ENCODE measurements at places on chromosomes 6 and 20.

GRCh38 chr20:50675671-50676376 is 15.5 kb downstream of the RIPOR3 start:
- DNase-seq, result no peak

GRCh38 chr6:146224449-146224848 is 195.6 kb downstream of the GRM1 start:
- no peak for DNase-seq

- DNase-seq, result no peak
These were observed 275.1 kb downstream of the GRIK2 start for GRCh38 chr6:101668496-101669030.

DNA sequence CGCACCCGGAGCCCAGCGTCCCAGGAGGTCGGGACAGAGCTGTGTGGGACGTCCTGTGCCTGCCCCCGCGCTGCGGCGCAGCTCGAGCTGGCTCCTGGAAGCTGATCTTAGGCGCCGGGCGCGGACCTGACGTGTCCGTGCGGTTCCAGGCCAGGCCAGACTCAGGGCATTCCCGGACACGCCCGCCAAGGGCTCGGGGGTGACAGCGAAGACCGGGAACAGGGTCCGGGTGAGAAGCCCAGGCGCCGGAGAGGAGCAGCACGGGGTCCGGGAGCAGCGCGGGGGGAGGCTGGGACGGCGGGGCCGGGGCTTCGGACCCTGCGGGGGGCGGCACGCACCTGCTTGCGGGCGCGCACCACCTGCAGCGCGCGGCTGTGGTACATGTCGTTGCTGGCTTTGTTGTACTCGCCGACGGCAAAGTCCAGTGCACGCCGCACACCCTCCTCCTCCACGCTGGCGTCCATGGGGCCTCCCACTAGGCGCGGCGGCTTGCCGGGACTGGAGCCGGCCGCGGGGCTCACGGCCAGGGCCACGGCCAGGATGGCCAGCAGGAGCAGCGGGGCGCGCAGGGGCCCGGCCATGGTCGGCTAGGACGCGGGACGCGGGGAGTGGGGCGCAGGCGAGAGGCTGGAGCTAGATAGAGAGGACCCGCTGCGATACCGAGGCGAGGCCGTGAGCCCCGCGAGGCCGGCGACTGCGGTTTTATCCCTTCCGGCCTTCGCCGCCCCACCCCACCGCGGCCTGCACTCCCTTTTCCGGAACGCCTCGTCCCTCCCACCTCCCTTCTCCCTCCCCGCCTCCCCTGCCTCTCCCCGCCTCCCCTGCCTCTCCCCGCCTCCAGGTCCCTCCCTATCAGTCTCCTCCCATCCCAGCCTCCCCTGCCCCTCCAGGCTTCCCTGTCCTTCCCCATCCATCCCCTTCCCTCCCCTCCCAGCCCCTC is at the start of gene CST3:
TSS of gene CST3 (minus strand) at position 674 of the 940 bp plus-strand sequence. CDS start at position 581, 93 bp downstream.
- peak; percentile 91 for DNase-seq

DNA sequence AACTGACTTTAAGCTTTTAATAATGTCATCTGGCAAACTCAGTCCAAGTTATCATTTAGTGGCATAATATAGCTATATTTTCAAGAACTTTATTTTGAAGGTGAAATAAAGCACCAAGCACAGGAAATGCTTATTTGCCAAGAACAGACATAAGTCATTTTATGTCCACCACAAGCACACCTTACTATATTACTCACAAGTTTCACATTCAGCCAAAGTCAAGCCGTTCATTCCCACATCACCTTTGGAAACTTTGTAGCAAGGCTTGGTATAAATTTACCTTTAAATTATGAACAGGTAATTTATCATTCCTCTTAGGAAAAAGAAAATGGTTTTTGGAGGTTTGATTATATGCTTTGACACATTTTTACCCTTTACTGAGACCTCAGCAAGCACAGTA is 236.8 kb upstream of the FKBP1C start:
- DNase-seq, result no peak

- DNase-seq, result no peak
These were observed 6.4 kb upstream of the MTRES1 start for GRCh38 chr6:107021446-107022185.

- no peak for DNase-seq
These were observed 235.2 kb downstream of the ALDH8A1 start for GRCh38 chr6:134714679-134715078.

GRCh38 chr6:10733151-10733715 is 10.4 kb downstream of the TMEM14C start:
- no peak for DNase-seq

DNA sequence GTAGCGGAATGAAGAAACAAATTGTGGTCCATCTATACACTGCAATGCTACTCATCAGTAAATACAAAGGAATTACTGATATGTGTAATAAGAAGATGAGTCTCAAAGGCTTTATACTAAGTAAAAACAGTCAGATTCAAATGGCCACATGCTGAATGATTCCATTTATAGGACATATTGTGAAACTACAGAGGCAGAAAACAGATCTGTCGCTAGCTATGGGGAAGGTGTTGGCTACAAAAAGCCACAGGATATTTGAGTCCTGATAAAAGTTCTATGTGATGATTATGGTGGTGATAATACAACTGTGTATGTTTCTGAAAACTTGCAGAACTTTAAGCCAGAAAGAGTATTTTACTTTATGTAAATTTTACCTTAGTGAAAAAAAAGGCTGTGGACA is 313.2 kb downstream of the HDGFL1 start:
- DNase-seq, result no peak

GRCh38 chr20:24736131-24736843 is 212.8 kb upstream of the CST7 start:
- no peak for DNase-seq

DNA sequence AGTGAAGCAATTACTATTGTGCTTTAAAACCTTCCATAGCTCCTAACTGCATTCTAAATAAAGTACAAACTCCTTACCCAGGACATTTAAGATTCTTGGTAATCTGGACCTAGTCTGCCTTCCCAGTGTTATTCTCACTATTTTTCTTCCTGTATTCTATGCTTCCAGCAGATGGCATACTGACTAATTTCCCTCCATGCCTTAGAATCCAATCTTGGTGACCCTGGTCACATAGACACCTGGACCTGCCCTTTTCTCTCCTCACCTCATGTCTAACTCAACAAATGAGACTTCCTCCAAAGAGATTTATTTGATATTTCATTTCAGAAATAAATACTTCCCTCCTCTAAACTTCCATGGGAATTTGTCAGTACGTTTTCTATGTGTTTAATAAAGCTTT is 25.8 kb downstream of the ROS1 start:
- no peak for DNase-seq

DNA sequence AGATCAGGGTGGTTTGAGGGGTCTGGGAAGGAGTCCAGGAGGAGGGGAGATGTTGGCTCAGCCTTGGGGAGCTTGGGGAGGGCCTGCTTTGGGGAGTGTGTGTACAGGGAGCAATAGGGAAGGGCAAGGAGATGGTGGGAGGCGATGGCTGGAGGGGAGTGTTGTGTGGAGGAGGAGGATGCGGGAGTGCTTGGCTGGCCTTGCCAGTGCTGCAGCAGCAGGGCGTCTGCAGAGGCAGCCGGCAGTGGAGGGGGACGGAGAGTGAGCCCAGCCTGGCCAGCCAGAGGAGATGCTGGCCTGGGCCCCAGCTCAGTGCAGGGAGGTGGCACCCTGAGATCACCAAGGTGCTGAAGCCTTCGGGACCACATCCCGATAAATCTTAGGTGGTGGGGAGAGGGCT is 3.9 kb downstream of the IP6K3 start:
- no peak for DNase-seq

- DNase-seq, result no peak
These were observed 40.0 kb upstream of the NRN1 start for GRCh38 chr6:6046716-6047115.

GRCh38 chr6:141464896-141465295 is 667.8 kb upstream of the GJE1 start:
- DNase-seq, result no peak

- peak; percentile 46 for DNase-seq
These were observed 14.2 kb downstream of the ARID1B start for GRCh38 chr6:156791320-156791850.

GRCh38 chr6:128456510-128457230 is 63.7 kb downstream of the PTPRK start:
- DNase-seq, result no peak

DNA sequence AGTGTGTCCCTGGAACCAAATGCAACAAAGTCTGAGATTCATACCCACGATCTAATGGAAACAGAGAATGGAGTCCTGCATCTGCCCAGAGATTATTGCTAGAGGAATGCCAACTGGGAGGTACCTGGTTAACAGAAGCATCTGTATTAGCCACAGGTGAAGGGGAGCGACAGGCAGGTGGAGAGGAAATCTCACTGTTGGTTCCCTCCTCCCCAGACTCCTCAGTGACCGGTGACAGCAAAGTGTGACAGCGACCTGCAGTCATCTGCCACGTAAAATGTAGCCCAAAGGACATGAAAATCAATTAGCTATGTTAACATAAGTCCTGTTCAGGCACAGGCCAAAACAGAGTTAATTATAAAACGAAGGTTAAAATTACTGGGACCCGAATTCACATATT is 336.6 kb downstream of the SYNE1 start:
- DNase-seq, result no peak
